Cardiac muscle cell (in vitro differentiated cells and primary cell): ENCODE measurements at places on chromosomes 11 and 22. TPM values are rescaled to one million over a fixed set of nuclear protein-coding genes. Genes with fewer than 3 reads are reported as not detected.

GRCh38 chr22:45251825-45252224 lies 11.1 kb upstream of the KIAA0930 start:
- no peak for DNase-seq

DNA sequence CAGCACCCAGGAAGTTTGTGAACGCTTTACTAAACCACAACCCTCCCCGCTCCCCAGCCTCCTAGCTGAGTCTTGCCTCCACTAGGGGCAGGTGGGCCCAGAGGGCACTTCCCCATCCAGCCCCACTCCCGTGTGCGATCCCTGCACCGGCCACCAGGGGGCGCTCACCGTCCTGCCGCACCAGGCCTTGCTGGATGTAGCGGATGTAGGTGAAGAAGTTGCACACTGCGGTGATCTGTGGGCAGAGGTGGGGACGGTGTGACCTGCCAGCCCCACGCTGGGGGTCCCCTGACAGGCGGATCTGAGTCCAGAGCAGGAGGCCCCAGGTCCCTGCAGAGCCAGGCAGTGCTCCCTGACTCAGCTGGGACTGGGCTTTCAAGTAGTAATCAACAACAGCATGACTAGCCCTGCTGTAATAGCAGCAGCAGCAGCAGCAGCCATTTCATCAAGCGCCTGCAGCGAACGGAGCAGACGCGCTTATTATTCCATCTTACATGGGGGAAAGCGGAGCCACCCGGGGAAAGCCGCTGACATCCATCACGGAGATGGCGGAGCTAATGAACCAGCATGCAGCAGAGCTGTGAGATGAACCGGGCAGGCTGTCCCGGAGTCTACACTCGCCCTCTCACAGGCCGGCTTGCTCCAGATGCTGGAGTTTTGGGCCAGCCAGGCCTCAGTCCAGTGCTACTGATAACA lies 7.9 kb upstream of the FADS3 start:
- DNase-seq, result peak; percentile 80

DNA sequence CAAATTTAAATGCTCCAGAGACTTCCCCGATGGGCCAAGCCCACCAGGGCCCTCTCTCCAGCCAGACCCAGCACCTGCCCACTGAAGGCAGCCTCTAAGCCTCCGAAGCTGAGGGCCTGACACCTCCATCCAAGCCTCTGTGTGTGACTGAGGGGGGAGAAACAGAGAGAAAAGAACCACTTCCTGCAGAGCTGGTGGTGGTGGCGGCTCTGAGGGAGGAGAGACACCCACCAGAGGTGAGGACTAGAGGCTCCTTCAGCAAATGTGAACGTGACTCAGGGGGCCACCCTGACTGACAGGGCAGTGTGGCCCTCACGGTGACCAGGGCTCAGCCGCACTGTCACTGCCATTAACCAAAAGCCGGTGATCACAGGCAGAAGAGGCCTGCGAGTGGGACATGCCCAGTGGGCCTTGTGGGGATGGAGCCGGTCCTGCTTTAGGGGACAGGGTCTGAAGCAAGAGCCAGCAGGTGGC lies 31.0 kb upstream of the CD5 start:
- no peak for DNase-seq

DNA sequence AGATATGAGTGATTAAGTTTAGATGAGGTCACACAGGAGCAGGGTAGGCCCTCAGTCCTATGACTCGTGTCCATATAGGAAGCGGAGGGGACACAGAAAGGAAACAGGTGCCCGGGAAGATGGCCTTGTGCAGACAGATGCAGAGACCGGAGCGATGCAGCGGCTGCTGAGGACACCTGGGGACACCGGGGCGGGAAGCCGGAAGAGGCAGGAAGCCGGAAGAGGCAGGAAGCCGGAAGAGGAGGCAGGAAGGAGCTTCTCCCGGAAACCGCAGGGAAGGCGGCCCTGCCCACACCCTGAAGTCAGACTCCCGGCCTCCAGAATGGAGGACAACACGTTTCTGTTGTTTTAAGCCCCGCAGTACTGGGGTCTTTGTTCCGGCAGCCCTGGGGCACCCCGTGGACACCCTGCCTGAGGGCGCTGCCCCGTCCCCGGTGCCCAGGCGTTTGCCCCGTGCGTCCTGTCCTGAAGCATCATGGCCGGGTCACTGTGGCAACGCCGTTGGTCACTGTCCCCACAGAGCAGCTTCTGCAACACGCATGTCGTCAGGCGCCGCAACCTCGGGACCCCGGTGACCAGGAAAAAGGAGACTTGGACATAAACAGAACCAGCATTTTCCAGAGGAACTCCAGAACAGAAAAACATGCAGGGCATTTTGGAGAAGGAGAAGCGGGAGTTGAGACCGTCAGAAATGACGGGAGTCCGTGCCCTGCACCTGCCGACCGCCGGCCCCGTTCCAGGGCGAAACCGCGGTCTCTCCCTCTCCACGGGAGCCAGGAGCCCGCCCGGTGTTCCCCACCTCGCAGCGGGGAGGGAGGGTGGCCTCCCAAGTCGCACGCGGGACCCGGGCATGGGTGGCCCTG lies 103.4 kb downstream of the BRD1 start:
- DNase-seq, result no peak

GRCh38 chr11:57792060-57792541 lies 30.5 kb downstream of the CTNND1 start:
- peak; percentile 49 for DNase-seq

DNA sequence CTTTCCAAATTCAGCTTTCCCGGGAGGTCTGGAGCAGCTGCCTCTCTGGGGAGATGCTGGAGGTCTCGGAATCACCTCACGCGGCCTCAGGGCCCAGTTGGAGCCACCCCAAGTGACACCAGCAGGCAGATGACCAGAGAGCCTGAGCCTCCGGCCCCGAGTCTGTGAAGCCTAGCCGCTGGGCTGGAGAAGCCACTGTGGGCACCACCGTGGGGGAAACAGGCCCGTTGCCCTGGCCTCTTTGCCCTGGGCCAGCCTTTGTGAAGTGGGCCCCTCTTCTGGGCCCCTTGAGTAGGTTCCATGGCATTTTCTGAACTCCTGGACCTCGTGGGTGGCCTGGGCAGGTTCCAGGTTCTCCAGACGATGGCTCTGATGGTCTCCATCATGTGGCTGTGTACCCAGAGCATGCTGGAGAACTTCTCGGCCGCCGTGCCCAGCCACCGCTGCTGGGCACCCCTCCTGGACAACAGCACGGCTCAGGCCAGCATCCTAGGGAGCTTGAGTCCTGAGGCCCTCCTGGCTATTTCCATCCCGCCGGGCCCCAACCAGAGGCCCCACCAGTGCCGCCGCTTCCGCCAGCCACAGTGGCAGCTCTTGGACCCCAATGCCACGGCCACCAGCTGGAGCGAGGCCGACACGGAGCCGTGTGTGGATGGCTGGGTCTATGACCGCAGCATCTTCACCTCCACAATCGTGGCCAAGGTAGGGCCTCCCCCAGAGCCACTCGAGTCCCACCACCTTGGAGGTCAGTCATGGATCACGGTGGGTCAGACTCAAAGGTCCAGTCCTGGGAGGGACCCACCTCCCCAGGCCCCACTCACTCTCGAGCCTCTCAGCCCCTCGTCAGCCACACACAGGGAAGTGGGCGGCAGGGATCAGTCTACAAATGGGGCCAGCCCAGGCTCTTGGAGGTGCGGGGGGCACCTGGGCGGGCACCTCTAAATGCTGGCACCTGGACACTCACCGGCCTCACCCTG lies 525 bp downstream of the SLC22A12 start:
- DNase-seq, result no peak

- no peak for DNase-seq
Measured at GRCh38 chr11:128468111-128468510, 119.2 kb downstream of the ETS1 start.

DNA sequence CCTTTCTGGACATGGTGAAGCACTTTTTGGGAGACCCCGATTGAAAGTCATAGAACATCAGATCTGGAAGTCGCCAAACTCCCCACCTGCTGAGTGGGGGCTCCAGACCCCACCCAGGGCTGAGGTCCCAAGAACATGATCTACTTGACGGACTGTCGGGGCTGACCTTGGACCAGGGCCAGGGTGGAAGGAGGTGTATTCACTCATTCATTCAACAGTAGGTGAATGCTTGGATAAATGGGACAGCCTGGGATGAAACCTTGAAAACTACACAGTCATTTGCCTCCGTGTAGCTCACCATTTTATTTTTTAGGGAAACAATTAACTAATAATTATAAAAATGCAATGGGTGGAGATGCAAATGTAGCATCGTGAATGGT lies 629.0 kb downstream of the BRD1 start:
- DNase-seq, result no peak

DNA sequence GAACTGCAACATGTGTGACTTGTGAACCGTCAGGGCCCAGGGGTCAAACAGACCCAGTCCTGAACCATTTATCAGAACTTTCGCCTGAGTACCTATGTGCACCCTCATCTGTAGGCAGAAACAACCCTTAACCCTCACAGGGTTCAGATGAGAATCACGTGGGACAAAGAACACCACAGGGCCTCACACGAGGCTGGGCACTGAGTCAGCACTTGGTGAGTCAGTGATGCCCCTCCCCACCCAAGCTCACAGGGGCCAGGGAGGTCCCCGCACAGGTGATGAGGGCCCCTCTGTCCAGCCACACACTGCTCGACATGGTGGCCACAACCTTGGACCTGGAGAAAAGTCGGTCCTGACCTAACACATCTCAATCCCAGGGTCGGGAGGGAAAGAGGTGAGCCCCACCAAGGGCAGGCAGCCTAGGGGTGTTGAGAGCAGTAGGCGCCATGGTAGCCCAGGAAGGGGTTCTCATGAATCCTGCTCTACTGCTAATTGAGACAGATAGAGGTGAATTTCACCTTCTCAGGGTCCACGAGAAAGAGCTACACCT lies 176.4 kb downstream of the SHANK2 start:
- no peak for DNase-seq

GRCh38 chr11:108622341-108622740 lies 28.8 kb upstream of the EXPH5 start:
- no peak for DNase-seq

- DNase-seq, result peak; percentile 87
Measured at GRCh38 chr11:11813288-11813962, 28.3 kb upstream of the USP47 start.

GRCh38 chr22:25169278-25170031 lies 30.2 kb upstream of the CRYBB3 start:
- DNase-seq, result no peak

GRCh38 chr11:1317993-1318392 lies 8.6 kb upstream of the TOLLIP start:
- DNase-seq, result no peak

MUC6 gene
- total RNA-seq, result not detected in 2 replicates
